ENCODE measurements at places on chromosomes 2 and 18. TPM values are rescaled to one million over a fixed set of nuclear protein-coding genes. Genes with fewer than 3 reads are reported as not detected.
A peak's percentile ranks its signal among the peaks of the same experiment; 100 is the strongest.

The INO80D gene
- total RNA-seq, result 12.5 TPM

The ACADL gene
- not detected for total RNA-seq

DNA sequence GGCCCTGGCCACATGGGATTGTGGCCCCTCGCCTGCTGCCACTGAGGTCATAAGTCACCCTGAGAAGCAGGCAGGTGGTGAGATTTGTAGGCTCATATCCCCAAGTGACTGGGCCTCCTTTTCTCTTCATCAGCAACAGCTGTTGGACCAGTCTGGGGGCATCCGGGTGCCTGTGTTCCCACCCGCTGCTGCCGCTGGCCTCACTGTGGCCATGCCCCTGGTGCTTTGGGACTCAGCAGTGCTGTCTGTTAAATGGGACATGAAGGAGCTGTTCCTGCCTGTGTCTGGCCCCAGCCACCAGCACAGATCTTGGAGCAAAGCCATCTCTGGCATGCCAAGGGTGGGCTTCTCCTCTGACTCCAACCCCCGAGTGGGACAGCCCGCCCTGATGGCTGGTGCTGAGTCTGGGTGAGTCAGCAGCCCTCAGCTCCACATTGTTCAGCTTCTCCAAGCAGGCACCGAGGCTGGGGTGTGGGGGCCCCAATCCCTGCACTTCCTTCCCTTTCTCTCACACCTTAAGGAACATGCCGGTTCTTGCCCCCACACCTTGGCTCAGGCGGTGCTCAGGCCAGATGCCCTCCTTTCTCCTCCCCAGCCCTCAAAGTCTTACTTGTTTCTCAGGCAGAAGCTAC, 207.9 kb downstream of the GLI2 start:
- DNase-seq, result no peak

The USP34 gene
- 58.7 TPM for total RNA-seq

DNA sequence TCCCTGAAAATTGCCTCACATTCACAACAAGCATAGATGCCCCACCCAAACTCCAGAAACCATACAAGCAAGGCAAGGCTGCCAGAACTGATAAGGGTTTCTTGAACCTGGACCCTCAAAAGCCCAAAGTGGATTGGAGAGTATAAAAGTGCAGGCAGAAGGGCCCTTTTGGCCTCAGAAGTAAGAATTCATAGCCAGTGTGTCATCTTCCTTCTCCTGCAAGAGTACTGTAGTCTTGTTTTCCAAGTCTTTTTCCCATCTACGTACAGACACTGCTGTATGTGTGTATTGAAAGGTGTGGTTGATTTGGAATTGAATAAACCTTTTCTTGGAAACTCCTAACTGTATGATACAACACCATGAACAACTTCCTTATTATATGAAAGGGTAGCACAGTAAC, 46.8 kb downstream of the ZC3H15 start:
- DNase-seq, result no peak

DNA sequence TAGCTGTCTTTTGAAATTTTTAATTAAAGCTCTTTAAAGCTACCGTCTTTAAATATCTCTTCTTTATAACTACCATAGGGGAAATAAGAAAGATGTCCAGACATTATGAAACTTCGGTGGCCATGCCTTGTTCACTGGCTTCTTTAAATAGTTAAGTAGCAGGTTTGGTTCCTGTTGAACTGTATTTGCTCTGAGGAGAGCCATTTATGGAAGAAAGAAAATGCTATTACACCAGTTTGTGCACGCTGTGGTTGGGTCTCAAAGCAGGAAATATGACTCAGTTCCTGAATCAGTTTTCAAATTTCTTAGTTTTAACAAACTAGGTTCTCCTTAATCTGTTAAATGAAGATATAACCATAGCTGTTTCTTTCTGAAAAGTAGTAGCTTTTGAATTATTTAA, 12.2 kb downstream of the ARPC2 start:
- peak; percentile 74 for DNase-seq

GRCh38 chr2:235215248-235215647, 263.4 kb downstream of the SH3BP4 start:
- no peak for DNase-seq

GRCh38 chr2:233115741-233116140, 55.6 kb downstream of the INPP5D start:
- no peak for DNase-seq

The ARL4C gene
- 5.8 TPM for total RNA-seq

The NEMP2 gene
- total RNA-seq, result 5.3 TPM

GRCh38 chr2:227464851-227465250, 7.1 kb upstream of the AGFG1 start:
- no peak for DNase-seq

The NYAP2 gene
- not detected for total RNA-seq

DNA sequence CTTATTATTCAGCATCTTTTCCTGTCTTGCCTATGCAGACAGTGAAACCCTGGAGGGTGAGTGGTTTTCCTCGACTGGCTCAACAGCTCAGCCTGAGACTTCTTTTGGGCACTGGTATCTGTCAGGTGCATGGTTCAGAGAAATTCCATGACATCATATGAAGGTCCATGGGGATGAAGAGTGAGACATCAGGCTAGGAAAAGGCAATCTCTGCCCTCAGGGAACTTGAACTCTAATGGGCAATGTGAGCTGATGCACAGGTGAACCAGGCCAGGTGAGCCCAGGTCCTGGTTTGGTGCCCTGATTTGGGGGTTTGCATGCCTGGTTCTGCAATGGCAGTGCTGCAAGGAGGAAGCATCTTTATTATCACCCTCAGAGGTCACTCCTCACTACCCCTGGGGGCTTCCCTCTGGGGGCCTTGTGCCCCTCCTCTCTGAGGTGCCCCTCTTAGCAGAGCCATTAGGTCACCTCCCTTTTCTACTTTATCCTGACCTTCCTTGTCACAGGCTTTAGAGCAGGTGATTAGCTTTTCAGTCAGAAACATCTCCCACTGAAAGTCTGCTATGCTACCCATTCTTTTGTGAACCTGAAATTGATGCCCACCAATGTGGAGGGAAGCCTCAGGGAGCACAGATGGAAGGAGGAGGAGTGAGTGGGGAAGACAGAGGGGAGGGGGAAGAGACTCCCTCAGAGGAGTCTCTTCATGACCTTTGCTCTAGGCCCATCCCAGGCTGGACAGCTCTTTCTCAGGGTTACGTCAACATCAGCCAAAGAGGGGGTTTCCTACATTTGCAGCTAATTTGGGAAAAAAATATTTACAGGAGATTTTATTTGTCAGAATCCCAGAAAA, 47.3 kb downstream of the MERTK start:
- no peak for DNase-seq

DNA sequence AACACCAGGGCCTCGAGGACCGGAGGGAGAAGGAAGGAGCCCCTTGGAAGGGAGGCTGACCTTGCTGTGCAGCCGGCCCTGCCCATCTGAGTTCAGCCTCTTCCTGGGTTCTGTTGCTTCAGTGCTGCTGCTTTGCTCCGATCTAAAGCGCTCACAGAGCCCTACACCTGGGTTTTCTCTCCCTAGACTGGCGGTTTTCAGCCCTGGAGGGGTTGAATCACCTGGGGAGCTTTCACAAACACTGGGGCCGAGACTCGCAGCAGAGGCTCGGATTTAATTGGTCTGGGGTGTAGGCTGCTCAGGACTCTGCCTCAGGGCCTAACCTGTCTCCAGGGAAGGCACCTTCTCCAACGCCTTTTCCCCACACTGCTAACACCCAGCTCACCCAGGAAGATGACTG, 40.9 kb upstream of the SMAD7 start:
- no peak for DNase-seq

- no peak for DNase-seq
Observed at GRCh38 chr18:1253827-1254226, 349.2 kb downstream of the ADCYAP1 start.

GRCh38 chr2:109136542-109136941, 7.5 kb downstream of the SH3RF3 start:
- no peak for DNase-seq

GRCh38 chr2:196073521-196073920, 4.9 kb upstream of the DNAH7 start:
- no peak for DNase-seq

Measured in HFFc6 (cell line).